ENCODE measurements at places on chromosomes 2 and 18.

DNA sequence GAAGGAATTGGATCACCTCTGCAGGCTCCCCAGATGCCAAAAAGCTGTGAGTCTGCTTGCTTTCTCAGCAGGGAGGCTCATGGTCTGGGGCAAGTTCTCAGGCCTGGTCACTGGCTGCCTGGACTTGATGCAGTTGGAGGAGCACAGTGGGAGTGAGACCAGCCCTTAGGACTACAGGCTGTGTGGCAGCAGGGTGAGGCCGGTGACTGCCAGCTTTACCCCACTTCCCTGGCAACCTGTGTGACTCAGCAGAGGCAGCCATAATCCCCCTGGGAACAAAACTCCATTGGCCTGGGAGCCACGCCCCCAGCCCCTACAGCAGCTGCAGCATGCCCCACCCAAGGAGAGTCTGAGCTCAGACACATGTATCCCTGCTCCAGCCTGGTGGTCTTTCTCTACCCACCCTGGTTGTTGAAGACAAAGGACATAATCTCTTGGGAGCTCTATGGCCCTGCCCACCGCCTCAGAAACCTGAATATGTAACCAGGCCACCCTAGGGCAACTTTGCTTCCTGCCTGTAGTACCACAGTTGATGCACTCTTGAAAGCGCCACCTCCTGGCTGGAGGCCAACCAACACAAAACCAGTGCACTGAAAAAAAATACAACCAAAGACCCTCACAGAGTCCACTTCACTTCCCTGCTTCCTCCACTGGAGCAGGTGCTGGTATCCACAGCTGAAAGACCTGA is 106.8 kb upstream of the SPATS2L start:
- no peak for DNase-seq

DNA sequence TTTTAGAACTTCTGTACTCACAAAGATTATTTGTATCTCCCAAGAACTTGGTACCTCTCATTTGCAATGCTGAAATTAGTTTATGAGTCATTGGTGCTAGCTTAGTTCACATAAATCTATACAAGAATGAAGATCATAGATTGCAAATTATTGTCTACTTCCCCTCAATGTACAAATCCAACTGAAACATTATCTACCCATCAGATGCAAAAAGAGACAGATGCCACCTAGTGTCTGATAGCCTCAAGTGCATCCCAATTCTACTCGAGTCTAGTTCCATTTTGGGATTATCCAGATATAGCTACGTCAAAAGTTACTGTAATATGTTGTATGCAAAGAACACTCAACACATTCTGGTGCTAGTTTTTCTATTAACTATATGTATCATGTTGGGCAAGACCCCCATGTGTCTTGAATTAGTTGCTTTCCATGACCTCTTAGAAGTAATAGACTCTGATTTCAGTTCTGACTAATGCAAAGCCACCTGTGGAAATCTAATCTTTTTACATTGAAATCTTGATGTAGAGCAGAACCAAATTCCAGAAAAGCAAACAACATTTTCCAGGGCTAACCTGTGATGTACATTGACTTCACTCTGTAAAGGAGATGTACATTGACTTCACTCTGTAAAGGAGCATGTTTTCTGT is 210.0 kb downstream of the RBM43 start:
- DNase-seq, result peak; percentile 55

- no peak for DNase-seq
These were observed 105.1 kb downstream of the SLC8A1 start for GRCh38 chr2:40346535-40347354.

GRCh38 chr2:114192362-114192761 is 250.1 kb upstream of the DPP10 start:
- DNase-seq, result no peak

- no peak for DNase-seq
These were observed 58.6 kb downstream of the ZEB2 start for GRCh38 chr2:144461308-144461766.

DNA sequence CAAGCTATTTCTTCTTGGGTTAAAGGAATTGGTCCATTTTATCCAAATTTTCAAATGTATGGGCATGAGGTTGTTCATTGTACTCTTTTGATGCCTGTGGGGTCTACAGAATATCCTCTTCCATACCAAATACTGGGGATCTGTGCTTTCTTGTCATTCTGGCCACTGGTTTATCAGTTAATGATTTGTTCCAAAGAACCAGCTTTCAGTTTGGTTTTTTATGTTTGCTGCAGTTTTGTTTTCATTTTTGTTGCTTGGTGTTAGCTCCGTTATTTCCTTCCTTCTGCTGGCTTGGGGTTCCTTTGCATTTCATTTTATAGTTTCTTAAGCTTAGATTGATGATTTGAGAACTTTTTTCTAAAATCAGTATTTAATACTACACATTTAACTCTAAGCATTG is 45.5 kb downstream of the SLC66A2 start:
- no peak for DNase-seq

- no peak for DNase-seq
These were observed 610.2 kb downstream of the ZEB2 start for GRCh38 chr2:143909577-143910353.

DNA sequence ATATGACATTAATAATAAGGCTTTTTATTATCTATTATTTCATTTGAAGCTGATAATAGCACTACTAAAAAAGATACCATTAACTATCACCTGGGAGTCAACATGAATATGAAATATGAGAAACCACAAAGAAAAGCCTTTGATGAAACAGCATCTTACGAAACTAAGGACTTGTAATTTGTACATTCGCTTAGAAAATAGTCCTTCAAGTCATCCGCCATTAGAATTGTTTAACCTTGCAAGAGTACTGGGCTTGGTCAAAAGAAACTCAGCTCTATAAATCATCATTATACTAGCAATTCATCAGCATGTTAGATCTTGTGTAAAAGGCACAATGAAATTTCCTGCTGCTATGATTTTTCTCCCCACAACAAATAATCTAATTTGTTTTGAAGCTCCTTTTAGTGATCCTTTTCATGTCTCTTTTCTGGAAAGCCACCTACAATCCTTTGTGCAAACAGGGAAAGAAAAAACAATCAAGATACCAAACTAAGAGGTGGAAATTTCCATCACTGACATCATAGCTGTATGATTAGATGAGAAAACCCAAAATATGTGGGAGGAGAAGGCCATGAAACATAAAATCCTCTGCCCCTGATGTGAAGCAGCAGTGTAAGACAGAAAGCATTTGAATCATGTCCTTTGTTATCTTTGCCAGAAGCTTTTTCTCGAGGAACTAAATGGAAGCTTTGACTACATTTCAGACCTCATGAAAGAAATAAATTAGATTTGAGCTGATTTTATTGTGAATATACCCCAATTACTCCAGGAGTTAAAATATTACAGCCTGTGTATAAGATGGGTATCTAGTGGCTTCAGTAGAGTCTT is 31.2 kb downstream of the SCN9A start:
- no peak for DNase-seq

DNA sequence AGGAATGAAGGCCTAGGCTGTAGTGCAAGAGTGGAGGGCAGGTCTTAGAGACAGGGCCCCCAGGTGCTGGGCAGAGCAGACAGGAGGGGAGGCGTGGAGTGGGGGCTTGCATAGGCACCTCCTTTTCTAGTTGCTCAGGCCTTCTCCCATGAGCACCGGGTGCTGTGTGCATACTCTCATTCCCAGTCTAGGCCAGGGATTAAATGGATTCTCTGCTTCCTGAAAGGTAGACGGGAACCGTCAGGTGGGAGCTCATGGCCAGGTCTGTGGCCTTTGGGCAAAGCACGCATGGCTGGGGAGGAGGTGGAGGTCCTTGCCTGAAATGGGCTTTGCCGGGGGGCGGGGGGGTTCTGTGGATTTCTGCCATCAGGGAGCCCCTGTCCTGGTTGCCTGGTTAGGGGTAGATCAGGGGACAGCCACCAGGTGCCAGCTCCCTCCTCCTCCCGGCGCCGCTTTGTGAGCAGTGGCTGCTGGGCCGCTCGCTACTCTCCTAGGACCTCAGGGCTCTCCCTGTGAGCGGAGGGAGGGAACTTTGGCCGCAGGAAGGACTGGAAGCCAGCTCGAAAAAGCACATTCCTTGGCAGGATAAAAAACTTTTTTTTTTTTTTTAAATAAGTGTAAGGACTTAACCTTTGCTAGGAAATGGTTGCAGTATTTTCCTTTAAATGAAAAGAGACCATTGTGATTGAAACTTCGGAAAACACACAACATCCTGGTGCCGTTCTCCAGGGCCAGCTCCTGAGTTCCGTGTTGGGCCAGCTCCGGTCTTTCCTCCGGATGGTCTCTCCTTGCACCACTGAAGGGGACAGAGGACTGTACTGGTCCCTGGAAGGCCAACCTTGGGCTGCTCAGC is 82.8 kb upstream of the HAAO start:
- no peak for DNase-seq

DNA sequence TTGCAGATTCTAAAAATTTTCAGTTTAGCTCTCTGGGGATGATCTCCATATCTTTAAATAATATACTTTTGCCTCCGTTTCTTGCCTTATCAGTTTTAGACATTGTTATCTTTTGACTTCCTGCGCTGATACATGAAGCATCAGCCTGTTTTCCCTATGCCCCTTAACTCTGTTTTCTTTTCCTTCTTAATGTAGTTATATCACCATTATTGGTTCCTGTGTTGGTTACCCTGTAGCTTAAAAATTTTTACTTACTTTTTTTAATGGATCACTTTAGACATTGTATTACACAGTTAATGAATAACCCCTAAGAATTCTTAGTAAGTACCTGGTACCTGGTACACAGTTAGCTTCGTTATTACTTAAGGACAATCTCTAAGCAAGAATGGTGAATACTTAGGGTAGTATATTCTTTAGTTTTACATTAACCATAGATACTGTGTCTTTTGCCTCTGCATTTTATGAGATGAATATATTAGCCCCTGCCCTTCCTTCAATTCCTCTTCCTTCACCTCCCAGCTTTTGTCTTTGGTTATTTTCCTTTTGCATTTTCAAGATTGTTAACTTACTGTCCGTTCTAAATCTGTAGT is 40.9 kb downstream of the BABAM2 start:
- DNase-seq, result no peak

- DNase-seq, result no peak
These were observed 487.3 kb upstream of the SPRED2 start for GRCh38 chr2:65919550-65920188.

- DNase-seq, result no peak
These were observed 3.2 kb downstream of the HS1BP3 start for GRCh38 chr2:20647738-20648137.

GRCh38 chr2:203195331-203196036 is 43.3 kb upstream of the CYP20A1 start:
- no peak for DNase-seq

GRCh38 chr2:142989273-142990204 is 112.1 kb downstream of the KYNU start:
- DNase-seq, result no peak

- DNase-seq, result no peak
These were observed 128.7 kb downstream of the RNF144A start for GRCh38 chr2:7045601-7046590.

DNA sequence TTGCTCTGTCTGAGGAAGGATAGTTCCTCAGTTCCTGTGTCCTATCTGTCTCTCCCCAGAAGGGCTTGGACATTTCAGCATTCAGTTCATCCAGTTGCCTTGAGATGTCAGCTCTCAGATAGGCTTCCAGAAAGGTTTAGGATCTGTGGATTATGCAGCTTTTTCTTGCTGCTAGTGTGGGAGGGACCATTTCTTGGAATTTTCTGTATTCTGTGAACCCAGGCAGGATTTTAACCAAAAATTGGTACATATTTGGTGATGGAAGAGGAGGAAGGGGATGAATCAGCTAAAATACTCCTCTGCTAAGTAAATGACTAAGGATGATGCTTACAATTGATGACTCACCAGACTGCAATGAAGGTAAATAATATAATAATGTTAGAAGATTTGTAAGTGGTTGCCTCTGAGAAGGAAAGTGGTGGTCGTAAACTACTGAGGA is 58.6 kb upstream of the DOCK10 start:
- peak; percentile 39 for DNase-seq

DNA sequence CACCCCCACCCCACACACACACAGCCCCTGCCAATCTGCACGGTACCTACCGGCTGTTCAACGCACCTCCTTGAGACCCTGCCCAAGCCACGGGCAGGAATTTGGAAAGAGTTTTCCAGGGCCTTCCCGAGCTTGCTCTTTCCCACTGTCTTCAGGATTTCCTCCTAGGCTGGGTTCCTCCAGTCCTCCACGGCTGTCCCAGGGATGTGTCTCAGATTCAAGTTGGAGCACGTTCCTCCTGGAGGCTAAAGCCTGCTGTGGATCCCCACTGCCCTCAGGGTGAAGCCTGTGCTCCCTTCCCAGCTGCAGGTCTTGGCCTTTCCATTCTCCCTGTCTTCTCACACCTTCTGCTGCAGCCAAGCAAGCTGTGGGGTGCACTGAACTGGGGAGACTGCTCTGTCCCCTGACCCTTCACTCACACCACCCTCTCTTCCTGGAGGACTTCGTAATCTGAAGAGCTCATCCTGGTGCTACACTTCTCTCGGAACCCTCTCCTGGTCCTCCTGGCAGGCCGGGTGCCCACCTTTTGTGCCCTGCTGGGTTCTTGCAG is 54.9 kb upstream of the HS6ST1 start:
- no peak for DNase-seq

GRCh38 chr2:198901894-198902293 is 555.8 kb downstream of the SATB2 start:
- DNase-seq, result no peak

DNA sequence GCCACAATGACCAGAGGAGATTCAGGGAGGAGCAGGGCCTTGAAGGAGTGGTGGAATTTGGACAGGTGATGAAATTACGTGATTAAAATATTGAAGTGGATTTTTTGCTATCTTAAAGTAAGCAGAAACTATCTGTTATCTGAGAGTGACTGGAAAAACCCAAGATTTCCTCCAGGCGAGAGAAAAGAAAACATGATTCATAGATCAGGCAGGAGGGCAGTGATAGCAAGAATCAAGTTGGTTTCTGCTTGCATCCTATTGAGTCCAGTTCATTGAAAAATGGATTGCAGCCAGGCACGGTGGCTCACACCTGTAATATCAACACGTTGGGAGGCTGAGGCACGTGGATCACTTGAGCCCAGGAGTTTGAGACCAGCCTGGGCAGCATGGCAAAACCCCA is 127.8 kb downstream of the NXPH2 start:
- DNase-seq, result no peak

- DNase-seq, result no peak
These were observed 67.1 kb downstream of the ABCG8 start for GRCh38 chr2:43905871-43906270.
